Stimulated activated CD4-positive, alpha-beta T cell treated with anti-CD3 and anti-CD28 coated beads, Interleukin-1b, Interleukin-23, amount 100 ng/mL, for 4 hours (primary cell): ENCODE measurements at places on chromosomes 3 and 15.

- no peak for DNase-seq
These were observed 47.6 kb downstream of the TRIM71 start for GRCh38 chr3:32865383-32865782.

DNA sequence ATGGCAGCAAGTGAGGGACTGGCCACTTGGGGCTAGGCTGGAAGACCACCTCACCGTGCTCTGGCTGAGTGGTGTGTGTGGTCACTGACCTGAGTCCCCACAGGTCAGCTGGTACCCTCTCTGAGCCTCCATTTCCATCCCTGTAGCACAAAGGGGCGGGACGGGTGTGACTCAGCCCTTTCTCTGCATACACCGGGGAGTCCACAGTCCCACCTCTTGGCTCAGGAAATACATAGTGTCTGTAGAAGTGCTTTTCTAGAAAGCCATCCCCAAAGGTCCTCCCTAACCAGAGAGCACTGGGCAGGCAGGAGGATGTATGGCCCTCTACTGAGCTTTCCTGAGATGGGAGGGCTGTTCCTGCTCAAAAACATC is 27.2 kb downstream of the WNT7A start:
- DNase-seq: no peak

DNA sequence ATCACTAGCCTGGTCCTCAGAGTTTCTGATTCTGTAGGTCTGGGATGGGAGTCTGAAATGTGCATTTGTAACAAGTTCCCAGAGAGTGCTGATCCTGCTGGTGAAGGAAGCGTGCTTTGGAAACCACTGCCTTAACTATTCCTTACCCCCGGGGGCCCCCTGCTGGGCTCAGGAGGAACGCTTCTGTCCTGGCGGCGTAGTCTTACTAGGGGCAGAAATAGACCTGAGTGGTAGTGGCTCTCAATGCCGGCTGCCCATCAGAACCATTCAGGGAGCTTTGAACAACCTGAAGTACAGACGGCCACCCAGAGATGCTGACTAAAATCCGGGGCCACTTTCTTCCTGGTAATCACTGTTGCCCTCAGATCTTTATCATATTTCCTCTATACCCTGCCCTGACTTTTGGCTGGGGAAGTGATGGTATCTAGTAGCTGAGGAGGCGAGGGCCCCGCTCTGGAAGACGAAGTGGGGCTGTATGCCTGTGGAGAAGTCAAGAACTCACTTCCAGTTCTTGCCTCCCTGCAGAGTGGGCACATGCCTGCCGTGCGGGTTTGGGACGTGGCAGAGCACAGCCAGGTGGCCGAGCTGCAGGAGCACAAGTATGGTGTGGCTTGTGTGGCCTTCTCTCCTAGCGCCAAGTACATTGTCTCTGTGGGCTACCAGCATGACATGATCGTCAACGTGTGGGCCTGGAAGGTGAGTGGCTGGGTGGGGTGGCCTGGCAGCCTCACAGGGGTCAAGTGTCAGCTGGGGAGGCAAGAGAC is 16.3 kb upstream of the JMJD7 start:
- peak; percentile 67 for DNase-seq

GRCh38 chr3:113534365-113534764 is 2.0 kb downstream of the SIDT1 start:
- no peak for DNase-seq

DNA sequence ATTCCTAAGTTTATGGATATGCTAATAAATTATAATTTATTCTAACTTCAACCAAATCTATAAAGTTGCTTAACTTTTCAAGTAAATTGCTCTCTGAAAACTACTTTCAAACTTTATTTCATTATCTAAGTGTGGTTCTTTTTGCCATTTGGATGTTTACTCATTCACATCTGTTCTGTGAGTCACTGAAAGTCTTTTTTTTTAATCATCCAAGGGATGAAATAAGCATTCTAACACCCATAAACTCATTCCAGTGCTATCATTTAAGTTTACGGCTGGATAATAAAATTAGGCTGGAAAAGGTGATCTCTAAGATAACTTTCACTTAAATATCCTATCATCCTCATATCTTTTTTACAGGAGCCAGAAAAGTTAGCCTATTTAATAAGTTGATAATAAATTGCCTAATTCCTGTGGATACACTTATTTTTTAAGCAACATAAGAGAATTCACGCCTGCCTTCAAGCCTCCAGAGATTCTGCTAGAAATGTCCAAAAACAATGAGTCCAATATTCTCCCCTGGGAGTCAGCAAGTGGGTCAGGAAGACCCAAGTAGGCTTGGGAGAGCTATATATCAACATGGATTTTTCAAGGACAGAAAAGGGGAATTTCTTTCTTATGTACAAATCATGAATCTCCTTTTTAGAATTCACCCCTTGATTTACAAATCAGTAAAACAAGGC is 25.8 kb downstream of the SCG3 start:
- no peak for DNase-seq
